ENCODE measurements at places on chromosomes 13 and 19. TPM values are rescaled to one million over a fixed set of nuclear protein-coding genes. Genes with fewer than 3 reads are reported as not detected.

DNA sequence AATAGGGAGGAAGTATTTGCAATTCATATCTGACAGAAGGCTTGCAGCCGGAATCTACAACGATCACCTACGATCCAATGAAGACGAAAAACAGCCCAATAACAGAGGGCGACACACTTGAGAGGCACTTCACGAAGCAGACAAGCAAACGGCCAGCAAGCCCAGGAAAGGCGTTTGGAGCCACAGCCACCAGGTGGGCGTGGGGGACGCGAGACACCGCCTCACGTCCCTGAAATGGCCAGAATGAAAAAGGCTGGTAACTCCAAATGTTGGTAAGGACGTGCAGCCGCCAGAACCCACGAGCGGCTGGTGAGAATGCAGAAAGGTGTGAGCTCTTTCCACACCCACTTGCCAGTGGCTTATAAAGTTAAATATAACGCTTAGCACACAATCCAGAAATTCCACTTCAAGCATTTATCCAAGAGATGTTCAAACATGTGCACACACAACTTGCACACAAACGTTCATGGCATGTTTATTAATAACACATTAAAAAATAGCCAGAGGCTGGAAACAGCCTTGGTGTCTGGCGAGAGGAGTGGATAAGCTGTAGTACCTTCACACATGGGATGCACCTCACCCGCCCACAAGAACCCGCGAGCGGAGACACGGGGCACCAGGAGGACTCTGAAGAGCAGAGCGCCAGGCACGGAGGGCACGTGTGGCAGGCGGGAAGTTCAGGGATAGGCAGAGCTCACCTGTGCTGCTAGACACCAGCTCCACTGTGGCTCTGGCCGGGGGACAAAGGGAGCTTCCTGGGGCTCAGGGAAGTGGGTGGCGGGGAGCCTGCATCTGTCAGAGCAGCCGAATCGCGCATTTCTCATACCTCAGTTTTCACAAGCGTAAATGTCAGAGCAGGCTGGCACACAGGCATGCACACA, 89.3 kb downstream of the SPACA7 start:
- no peak for DNase-seq

- no peak for DNase-seq
Measured at GRCh38 chr13:51838240-51838846, 6.6 kb downstream of the TMEM272 start.

Gene HNRNPA1L2
- 25.5 TPM for polyA plus RNA-seq

DNA sequence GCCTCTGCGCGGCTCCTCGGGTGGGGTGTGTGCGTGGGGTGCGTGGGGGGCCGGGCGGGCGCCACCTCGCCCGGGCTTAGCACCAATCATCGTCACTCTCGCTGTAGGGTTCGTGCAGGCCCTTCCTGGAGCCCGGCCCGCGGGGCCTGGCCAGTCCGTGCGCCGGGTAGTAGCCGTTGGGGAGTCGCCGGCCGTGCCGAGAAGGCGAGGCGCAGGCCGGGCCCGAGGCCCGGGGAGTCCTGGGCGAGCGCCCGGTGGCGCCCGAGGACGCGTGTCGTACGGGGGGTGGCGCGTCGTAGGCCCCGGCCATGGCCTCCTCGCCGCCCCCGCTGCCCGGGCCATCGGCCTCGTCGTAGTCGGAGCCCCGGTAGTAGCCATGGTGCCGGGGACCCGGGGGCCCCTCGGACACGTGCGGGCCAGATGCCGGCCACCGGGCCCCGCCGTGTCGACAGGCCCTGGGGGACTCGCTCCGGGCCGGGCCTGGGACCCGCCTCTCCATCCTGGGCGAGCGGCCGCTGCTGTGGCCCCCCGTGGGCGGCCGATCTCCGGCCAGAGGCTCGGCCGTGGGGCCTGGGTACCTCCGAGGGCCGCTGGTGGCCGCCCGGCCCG, 57.1 kb downstream of the IER2 start:
- DNase-seq = no peak

Gene ZNF100
- 17.0 TPM for polyA plus RNA-seq

GRCh38 chr19:30425885-30426838, 54.0 kb downstream of the ZNF536 start:
- no peak for DNase-seq

DNA sequence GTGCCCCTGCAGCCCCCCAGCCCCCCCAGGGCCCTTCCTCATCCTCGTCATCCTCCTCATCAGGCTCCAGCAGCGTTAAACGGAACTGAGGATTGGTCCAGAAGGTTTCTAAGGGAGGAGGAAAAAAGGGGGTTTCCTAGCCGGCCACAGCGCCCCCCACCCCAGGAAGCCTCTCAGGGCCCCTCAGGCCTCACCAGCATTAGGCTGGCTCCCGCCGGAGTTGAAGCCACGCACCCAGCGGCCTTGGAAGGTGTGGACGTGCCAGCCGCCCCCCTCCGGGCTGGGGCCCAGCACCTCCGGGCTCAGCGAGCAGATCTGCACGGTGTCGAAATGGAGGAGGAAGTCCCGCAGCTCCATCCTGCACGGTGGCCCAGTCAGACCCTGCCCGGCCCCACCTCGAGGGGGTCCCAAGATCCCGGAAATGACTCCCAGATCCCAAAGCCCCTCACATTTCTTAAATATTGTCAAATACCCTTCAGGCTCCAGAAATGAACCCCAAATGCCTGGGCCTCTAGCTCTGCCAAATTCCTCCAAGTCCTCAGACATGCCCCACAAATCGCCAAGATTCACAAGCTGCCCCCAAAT, 6.9 kb downstream of the CAPN12 start:
- no peak for DNase-seq

DNA sequence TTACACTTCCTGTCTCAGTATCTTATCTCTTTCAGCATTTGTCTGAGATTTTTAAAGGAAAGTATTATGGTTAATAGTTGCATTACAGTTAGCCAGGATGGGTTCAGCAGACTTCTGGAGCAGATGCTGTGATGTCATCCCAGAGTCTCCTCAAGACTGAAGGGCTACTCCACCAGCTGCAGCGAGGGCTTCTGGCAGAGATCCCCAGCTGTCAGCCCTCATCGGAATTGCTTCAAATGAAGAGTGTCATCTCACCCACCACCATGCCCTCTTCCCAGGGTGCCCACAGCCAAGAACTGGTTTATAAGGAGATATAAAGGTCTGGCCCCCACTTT, 84.4 kb downstream of the FAM216B start:
- no peak for DNase-seq

GRCh38 chr13:44874886-44875630, 114.2 kb downstream of the NUFIP1 start:
- DNase-seq = no peak

- DNase-seq = no peak
Measured at GRCh38 chr19:48541813-48542212, 10.2 kb upstream of the SULT2B1 start.

DNA sequence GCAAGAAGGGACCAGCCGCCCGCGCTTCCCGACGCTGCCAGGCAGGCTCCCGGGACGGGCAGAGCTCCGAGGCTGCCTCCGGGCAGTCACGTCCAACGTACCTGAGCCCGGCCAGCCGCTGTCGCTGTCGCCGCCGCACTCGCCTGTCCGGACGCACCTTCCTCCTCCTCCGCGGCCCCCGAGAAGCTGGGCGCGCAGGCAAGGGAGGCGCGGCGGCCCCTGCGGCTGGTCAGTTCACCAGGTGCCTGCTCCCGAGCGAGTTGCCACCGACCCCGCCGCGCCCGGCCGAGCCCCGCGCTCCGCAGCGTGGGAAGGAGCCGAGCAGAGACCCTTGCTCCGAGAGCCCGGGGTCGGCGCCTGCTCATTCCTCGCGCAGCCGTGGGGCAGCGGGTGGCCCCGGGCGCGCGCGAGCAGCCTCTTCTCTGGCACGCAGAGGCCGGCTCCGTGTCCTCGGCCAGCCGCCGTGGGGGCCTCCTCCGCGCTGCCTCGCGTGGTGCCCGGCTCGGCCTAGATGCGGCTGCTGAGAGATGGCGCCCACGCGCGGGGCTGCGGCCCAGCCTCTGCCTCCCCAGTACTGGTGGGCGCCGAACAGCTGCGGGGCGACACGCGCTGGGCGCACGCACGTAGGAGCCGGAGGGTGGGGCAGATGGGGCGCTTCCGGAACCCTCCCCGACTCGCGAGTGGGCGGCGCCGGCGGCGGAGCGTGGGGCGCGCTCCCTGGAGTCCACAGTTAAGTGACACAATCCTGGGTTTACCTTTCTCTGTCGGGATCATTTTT, 419.4 kb downstream of the UQCRFS1 start:
- DNase-seq = no peak

Gene OR4F17
- polyA plus RNA-seq = not detected

DNA sequence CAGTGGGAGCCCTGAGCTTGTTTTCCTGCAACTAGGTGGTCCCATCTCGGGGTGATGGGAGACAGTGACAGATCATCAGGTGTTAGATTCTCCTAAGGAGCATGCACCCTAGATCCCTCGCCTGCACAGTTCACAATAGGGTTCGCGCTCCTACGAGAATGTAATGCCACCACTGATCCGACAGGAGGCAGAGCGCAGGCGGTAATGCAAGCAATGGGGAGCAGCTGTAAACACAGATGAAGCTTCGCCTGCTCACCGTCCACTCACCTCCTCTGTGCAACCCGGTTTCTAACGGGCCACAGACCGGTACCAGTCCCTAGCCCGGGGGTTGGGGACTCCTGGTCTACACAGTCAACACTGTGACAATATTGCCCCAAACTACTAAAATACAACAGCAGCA, 38.8 kb downstream of the CARD8 start:
- DNase-seq = no peak

Gene CACNA1A
- polyA plus RNA-seq = 1.9 TPM

Gene SLC5A5
- polyA plus RNA-seq = 0.07 TPM

Gene CD33
- 1.8 TPM for polyA plus RNA-seq

- no peak for DNase-seq
Measured at GRCh38 chr13:83732755-83733154, 149.5 kb downstream of the SLITRK1 start.

Gene SERTM1
- 0.50 TPM for polyA plus RNA-seq

- no peak for DNase-seq
Measured at GRCh38 chr13:50476577-50477285, 366.8 kb downstream of the DLEU7 start.

- DNase-seq = no peak
Measured at GRCh38 chr13:20125129-20125782, 35.6 kb downstream of the GJA3 start.

Gene ZGLP1
- polyA plus RNA-seq = 9.7 TPM

GRCh38 chr13:51793570-51794271, 10.2 kb downstream of the DHRS12 start:
- DNase-seq = no peak

Gene LAIR1
- polyA plus RNA-seq = 5.3 TPM

Gene NLRP9
- polyA plus RNA-seq = not detected

Gene DCT
- polyA plus RNA-seq = 0.26 TPM

- no peak for DNase-seq
Measured at GRCh38 chr19:5182751-5183150, 157.9 kb downstream of the PTPRS start.

- DNase-seq = no peak
Measured at GRCh38 chr13:97431171-97431764, 2.7 kb upstream of the RAP2A start.

DNA sequence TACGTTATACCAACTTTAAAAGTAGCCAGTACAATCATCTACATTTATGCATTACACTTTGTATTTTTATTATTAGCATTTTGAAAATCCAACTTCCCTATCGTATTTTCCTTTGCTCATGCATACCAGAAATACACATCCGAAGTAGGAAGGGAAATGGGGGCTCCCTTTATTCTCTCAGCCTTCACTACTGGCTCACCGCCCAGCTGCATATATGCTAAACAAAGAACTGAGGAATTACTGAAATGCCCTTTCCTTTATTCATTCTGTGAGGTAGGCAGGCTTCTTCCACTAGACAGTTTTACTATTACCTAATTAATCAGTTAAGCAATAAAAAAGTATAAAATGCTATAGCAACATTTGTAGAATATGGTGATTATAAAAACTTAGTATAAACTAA, 291.6 kb downstream of the KLF12 start:
- no peak for DNase-seq

Gene ERCC1
- polyA plus RNA-seq = 75.1 TPM

- DNase-seq = no peak
Measured at GRCh38 chr13:92734545-92734944, 492.1 kb upstream of the GPC6 start.

DNA sequence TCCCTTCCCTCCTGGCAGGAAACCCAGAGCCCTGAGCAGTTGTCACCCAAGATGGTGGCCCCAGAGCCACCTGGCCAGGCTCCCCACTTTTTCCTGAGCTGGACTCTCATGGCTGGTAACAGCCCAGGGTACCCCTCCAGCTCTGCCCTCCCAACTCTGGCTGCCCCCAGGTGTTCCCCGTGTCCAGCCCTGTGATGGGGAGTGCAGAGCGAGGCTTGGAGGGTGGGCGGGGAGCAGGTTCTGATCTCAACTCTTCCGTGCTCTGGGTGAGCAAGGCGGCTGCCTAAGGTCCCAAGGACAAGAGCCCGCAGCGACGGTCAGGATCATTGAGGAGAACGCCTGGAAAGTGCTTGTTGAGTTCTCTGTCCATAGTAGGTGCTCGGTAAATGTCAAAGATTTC, 54.7 kb upstream of the GAS6 start:
- DNase-seq = no peak

Gene U2AF1L4
- polyA plus RNA-seq = 19.0 TPM

Gene ZBTB7A
- polyA plus RNA-seq = 10.5 TPM

DNA sequence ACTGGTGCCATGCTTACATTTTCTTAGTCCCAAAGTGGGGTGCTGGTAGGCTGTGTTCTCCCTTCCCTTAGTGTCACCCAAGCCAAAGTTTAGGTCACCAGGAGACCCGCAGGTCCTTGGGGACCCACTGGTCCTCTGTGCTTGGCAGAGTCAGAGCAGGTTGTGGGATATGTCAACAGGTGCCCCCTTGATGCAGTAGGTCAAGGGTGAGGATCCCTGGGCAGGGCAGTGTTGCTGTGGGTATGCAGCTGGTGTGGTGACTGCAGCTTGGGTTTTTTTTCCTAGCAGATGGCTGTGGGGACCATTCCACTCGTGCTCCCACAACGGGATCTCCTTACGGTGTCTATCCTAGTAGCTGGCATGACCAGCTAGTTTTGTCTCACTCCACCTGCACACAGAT, 23.7 kb downstream of the NHLRC3 start:
- DNase-seq = no peak

DNA sequence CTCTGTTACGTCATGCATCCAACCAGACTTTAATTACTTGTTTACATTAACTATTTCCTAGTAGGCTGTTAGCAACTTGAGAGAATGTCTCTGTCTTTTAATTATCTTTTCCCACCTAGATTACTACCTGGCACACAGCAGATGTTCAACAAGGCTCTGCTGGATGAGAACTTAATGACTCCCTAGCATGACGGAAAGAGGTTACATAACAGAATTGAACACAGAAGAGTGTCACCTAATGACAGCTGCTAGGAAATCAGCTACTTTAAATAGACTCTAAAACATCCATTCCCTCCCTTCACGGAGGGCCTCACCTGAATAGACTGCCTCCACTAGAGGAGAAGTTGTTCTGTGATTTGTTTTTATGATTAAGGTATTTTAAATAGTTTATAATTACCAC, 110.8 kb downstream of the TEX29 start:
- no peak for DNase-seq

- no peak for DNase-seq
Measured at GRCh38 chr13:99421271-99421670, 80.0 kb upstream of the TM9SF2 start.

All from renal cortex interstitium (tissue), 15 donors.